ENCODE measurements at places on chromosomes 6 and 20. TPM values are rescaled to one million over a fixed set of nuclear protein-coding genes. Genes with fewer than 3 reads are reported as not detected.

DNA sequence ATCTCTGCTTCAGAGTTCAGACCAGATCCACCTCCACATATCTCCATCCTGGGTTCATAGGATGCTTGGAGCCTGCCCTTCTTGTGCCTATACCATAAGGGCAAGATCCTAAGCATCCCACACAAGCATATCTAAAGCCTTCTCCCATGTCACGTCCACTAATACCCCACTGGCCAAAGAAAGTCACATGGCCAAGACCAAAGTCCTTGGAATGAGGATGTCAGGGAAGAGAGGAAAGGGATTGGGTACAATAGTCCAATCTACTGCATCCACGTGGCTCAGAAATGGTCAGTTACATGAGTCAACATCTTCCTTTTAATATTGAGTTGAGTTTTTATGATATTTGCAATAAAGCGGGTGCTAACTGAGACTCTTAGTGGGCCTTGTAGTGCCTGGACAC is 515.9 kb upstream of the SULF2 start:
- DNase-seq = no peak

GRCh38 chr6:28474441-28475219 is 31.3 kb upstream of the ZSCAN23 start:
- peak; percentile 77 for DNase-seq

- DNase-seq = no peak
These were observed 68.2 kb downstream of the RAB44 start for GRCh38 chr6:36765594-36766398.

ABHD16B gene
- polyA plus RNA-seq = not detected

ARG1 gene
- polyA plus RNA-seq = 0.17 TPM

DNA sequence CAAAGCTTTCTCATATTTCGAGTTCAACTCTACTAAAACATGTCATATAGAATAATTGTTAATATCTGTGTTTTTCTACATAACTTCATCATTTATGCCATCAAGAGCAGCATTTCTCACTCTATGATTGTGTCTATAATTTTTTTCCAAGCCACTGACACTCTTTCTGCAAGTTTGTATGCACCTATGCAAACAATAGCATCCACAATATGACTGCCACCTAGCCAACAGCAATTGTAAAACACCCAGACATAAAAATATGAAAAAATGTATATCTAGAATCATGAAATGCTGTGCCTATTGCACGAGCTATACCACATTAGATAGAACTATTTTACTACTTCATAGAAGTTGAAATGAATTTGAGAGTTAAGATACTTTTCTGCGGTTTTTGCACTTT is 286.5 kb upstream of the MARCKS start:
- DNase-seq = no peak

FAM135A gene
- 21.3 TPM for polyA plus RNA-seq

ZGPAT gene
- 12.2 TPM for polyA plus RNA-seq

DNA sequence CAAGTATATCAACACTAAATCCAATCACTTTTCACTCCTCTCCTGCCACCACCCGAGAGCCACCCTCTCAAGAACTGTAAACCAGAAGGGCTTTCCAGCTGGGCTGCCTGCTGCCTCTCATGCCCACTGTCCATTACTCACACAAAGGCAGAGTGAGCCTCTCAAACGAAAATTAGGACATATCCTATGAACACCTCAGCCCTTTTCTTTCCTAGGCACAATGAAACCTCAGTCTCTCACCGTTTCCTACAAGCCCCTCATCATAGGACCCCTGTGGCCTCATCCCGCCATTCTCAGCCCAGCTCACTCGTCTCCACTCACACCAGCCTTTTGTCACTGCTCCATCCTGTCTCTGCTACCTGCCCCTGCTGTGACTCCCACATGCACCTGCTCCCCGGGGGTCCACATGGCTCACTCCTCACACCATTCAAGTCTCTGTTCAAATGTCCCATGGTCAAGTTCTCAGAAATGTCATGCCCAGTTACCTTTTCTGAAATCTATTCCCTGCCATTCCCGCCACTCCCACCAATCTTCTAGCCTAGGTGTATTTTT is 7.4 kb downstream of the HLA-F start:
- DNase-seq = no peak

- DNase-seq = no peak
These were observed at the start of gene TMEM242 for GRCh38 chr6:157323255-157323965. TSS of gene TMEM242 (minus strand) at chr6:157323519. CDS start at chr6:157323499, 20 bp downstream.

- no peak for DNase-seq
These were observed 808.4 kb upstream of the EPHA7 start for GRCh38 chr6:94227741-94228140.

C20orf202 gene
- polyA plus RNA-seq = not detected

DNA sequence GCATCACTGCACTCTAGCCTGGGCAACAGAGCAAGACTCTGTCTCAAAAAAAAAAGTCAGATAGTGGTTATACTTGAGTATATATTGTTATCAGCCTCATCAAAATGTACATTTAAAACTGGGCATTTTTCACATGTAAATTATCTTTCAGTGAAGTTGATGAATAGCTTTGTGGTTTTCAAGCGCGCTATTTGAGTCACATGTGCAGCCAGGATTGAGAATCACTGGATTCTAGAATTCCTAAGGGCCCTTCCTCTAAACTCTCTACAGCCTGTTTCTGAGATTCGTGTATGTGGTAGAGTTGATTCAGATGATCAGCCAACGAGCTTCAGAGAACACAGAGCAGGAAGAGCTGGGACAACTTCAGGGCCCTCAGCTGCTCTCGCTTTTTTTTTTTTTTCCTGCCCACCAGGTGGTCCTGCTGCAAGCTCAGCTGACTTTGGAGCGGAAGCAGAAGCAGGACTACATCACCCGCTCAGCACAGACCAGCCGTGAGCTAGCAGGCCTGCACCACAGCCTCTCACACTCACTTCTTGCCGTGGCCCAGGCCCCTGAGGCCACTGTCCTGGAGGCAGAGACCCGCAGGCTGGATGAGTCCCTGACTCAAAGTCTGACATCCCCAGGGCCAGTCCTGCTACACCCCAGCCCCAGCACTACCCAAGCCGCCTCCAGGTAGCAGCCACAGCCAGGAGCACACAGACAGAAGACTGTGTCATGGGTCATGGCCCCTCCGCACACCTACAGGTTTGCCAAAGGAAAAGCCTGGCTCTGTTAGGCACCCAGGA is 18.3 kb downstream of the C20orf173 start:
- no peak for DNase-seq

DEFB119 gene
- not detected for polyA plus RNA-seq

- no peak for DNase-seq
These were observed 153.7 kb downstream of the TMEM242 start for GRCh38 chr6:157169656-157170055.

- no peak for DNase-seq
These were observed 36.7 kb upstream of the INSM1 start for GRCh38 chr20:20331156-20331555.

- DNase-seq = no peak
These were observed 256.7 kb downstream of the BMP7 start for GRCh38 chr20:57009775-57010174.

GRCh38 chr20:15396900-15397299 is 1059.5 kb upstream of the FLRT3 start:
- DNase-seq = no peak

WFDC10B gene
- not detected for polyA plus RNA-seq

GSTA2 gene
- polyA plus RNA-seq = not detected

Measured in keratinocyte (primary cell).